SK-N-SH (cell line): ENCODE measurements at places on chromosomes 2 and 18.

DNA sequence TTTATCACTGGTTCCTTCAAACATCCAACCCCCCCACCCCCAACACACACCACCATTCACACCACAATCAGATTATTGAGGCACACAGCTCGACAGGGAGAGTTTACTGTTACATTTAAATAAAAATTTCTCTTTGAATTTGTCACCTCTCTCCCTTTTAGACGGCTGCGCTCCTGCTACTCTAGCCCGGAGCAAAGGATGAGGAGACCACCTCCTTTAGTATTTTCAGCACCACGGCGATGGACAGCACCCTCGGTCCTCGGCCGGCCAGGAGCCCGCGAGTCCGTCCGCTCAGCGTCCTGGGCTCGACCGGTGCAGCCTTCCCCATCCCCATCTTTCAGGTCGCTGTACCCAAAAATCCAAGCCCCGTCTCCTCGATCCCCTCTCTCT, 892 bp downstream of the CELF4 start:
- DNase-seq, result peak; percentile 52

DNA sequence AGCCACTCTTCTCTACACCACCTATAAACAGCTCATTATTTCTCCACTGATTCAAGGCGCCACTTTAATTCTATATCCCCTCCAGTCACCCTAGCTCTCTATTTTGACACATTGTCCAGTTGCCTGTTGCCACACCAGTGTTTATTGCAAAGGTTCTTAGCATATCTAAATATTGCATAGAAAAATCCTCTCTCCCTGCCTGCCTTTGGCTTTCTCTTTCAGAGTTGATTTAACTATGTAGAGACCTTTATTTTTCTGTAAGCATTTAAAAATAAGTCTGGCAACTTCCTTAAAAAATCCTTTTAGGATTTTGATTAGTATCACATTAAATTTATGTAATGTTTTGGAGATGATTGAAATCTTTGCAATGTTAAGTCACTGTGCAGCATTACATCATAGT, 47.9 kb upstream of the B3GNT7 start:
- no peak for DNase-seq

GRCh38 chr2:83364264-83364663, 1094.8 kb downstream of the SUCLG1 start:
- DNase-seq, result no peak

DNA sequence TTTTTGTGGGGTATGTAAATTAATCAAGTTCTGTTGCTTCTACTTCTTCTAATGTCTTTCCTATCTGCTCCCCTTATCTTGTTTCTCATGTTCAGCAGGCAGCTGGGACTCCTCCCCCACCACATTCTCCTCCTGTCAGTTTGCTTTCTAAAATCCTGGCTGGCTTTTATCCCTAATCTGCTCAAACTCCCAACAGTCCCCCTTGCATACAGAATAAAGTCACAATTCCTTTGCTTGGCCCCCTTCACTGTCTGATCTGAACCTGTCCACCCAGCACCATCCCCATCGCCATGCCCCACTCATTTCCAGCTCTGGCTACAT, 2.2 kb downstream of the CFAP221 start:
- no peak for DNase-seq

DNA sequence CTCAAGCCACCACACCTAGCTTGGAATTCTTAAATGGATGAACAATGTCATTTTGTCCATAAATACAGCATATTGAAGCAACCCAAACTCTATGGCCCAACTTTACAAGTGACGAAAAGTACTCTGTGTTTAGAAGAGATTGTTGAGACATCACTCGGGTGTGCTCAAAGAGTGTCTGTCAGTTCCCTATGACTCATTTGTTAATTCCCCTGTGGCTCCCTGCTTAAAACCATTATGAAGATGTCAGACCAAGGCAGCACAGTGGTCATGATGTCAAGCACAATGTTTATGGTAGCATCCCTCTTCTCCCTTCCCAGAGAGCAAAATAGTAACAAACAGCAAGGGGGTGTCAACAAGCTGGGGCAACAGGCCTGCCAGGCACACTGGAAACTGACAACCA, 3.0 kb downstream of the LYG1 start:
- no peak for DNase-seq

DNA sequence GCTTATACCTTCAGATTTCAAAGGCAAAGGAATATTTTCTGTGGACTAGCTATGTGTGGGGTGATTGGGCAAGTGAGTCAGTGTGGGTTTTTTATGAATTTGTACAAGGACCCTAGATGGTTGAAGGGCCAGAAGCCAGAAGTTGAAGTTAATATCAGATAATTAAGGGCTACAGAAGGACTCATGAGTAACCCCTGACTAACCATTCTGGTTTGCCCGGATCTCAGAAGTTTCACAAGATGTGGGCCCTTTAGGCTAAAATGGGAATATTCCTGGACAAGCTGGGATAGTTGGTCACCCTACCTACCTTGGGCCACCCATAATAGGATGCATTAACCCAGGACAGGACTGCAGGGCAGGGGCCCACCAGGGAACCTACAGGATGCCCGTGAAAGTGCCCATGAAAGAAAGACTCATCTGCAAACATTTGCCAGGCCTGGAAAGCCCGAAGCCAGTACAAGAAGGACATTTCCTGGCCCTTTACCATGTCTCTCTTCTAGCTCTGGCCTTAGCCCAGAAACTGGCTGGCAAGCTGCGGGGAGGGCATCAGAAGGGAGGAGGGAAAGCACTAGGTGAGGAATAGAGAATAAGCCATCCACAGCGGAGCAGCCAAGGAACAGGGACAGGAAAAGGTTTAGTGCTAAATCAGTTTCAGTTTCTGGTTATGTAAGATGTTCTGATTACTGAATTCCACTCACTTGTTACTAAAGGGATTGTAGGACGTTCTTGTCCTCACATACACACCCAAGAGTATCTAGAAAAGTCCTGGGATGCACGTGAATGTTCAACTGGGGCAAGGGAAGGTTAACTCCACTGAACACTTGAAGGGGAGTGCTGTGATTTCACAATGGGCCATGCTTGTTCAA, 33.6 kb downstream of the GCG start:
- no peak for DNase-seq

DNA sequence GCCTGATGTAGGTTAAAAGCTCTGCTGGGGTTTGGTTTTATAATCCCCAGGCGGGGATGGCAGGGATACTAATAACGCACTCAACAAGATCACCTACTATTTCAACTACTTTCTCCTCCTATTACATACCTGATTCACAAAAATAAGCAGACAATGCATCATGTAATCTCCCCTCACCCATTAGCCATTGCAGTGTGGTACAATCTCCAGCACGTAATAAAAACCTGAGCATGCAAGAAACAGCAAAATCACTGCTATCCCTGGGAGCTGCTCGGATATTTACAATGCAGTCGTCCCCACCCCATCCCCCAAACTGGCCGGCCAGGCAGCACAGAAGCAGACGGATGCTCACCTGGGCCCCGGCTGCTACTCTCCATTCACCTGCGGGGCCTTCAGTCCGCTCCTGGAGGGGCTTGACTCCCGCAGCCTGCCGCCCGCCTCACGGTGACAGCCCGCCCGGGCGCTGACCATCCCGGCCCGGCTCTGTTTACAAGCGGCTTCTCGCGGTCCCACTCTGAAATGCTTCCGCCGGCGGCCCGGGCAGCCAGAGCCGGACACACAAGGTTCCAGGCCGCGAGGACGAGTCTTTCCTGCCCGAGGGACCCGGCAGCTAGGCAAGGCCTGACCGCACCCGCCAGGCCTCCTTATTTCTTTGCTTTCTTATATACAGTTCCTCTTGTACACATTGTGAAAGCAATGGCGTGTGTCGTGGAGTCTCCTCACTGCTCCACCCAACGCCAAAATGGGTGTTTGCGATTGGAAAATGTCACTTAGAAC, at the start of gene PLEKHM3:
Gene PLEKHM3 (minus strand): TSS at position 491 of the 777 bp plus-strand sequence. CDS start 23,888 bp downstream, outside the sequence.
- DNase-seq, result peak; percentile 88

GRCh38 chr18:2706903-2707302, 51.4 kb downstream of the SMCHD1 start:
- DNase-seq, result no peak
